ENCODE measurements at places on chromosomes 11 and 22.

DNA sequence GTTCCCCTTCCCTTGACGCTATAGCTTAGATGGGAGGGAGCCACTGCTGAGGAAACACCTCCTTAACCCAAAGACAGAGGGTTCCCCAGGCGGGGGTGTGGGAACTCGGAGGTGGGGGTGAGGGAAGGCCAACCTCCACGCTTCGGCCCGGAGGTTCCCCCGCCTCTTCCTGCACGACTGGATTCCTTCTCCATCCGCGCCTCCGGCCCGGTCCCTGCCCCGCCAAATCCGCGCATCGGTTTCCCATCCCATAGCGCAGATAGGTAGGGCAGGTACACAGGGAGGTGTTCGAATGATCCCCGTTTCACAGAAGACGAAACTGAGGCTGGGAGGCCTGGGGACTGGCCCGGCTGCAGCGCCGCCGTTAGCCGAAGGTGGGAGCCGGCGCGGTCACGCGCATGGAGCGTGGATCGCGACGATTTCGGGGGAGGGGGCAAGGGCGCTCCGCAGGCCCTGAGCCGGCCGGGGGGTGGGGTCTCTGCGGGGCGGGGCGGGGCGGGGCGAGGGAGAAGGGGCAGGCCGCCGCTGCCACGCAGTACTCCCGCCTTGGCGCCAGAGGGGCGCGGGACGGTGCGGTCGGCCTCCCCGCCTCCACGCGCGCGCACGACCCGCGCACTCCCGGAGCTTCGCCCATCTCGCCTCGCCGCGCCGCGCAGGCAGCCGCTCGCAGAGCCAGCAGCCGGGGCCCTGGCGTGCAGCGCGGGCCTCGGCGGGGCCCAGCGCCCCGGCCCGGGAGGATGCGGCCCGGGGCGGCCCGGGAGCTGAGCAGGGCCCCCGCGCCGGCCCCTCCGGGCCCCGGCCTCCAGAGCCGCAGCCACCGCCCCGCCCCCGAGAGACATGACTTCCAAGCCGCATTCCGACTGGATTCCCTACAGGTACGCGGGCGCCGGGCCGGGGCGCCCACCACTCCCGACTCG is at the start of gene TUB:
TUB (plus strand) TSS at position 538 of the 917 bp plus-strand sequence; CDS start at position 838, 300 bp downstream.
- no peak for DNase-seq

GRCh38 chr11:12005476-12005875 is 3.0 kb downstream of the DKK3 start:
- peak; percentile 55 for DNase-seq

DNA sequence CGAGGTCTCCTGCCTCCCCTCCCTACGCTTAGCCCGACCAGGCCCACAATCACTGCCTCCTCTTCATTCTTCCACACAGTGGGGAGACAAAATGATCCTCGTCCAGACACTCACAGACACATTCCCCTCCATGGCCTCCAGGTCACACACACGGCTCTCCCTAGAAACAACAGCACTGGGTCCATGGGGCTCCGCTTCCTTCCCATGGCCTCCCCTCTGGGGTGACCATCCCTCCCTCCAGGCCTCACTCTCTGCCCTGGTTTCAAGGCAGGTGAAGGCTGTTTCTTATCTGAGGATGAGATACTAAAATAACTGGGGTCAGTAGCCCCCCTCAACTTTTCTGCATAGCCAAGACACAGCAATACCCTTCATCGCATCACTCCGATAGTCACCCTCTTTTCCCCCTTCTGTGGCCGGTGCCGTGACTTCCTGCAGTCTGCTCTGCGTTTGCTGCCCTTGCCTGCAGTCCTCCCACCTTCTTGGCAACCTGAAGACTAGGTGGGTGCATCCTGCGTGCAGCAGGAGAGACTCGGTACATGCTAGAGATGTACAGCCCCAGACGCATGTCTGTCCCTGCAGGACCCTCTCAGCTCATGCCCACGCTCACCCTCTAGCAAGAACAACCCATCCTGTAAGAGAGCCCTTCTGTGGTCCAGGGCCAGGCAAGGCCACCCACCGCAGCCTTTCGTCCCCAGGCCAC is 55.8 kb downstream of the CD6 start:
- no peak for DNase-seq

GRCh38 chr11:128707681-128708080 is 13.8 kb downstream of the FLI1 start:
- DNase-seq = peak; percentile 74

DNA sequence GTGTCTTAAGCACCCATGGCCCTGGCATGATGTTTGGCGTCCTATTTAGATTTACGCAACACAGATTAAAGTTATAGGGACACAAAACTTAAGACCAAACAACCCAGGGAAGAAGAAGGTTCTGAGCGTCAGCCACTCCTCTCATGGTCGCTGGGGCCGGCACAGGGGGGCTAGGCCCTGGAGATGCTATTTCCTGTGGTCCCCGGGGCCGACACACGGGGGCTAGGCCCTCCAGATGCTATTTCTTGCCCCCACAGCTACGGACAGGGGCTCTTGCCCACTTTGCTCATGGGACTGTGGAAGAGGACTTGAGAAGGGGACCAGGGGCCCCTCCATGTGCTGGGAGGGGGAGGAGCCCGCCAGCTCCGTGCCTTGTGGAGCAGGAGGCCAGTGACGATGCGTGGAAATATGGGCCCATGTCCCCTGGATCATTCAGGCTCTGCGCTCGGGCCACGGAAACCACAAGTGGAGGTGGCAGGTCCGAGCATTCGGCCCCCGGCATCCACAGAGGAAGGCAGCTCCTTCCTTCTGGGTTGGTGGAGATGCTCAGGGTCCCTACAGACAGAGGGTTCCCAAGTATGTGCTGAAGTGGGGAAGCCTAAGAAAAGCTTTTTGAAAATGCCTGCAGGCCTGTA is 711.1 kb downstream of the BRD1 start:
- no peak for DNase-seq
